ENCODE measurements at places on chromosomes 2 and 18. TPM values are rescaled to one million over a fixed set of nuclear protein-coding genes. Genes with fewer than 3 reads are reported as not detected.

- H3K27ac ChIP-seq, result no peak overlapping the region
- no peaks in the 10 kb centered on the region for H3K36me3 ChIP-seq
- H3K4me3 ChIP-seq, result no peak overlapping the region
- H3K27me3 ChIP-seq, result no peaks in the 10 kb centered on the region
- H3K4me1 ChIP-seq, result no peaks in the 10 kb centered on the region
- no peak for DNase-seq
These were observed 506.6 kb downstream of the ERBB4 start for GRCh38 chr2:212032032-212032431.

- H3K27ac ChIP-seq, result no peak overlapping the region
- no peak overlapping the region for H3K4me3 ChIP-seq
- H3K4me1 ChIP-seq, result no peaks in the 10 kb centered on the region
These were observed 187.8 kb downstream of the FTCDNL1 start for GRCh38 chr2:199663157-199663556.

GRCh38 chr2:166376488-166376828, 714 bp upstream of the SCN9A start:
- no peak overlapping the region for H3K27ac ChIP-seq
- DNase-seq, result no peak
- peaks cover 21% of the 10 kb centered on the region for H3K4me1 ChIP-seq
- H3K4me3 ChIP-seq, result peak overlapping the region; percentile 66
- H3K36me3 ChIP-seq, result no peaks in the 10 kb centered on the region

DNA sequence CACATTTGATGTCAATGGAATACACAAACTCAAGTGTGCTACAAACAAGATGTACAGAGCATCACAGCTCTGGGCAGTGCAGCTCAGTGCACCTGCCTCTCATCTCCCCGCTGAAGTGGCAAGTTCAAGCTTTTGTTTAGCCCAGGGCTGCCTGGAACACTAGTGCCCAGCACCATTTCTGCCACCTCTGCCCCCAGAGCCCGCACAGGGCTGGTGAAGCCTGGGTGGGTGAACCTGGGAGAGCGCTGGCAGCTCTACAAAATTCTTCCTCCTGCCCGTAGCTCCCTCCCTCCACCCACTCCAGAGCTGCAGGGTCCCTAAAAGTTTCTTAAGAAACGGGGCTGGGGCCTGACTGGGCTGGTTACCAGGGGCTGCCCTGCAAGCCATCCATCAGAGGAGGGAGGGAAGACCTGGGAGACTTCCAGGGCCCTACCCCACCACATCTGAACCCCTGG, 1.5 kb downstream of the HES6 start:
- H3K27ac ChIP-seq, result no peak overlapping the region
- H3K4me3 ChIP-seq, result no peak overlapping the region
- H3K27me3 ChIP-seq, result no peaks in the 10 kb centered on the region
- DNase-seq, result peak; percentile 14
- H3K36me3 ChIP-seq, result no peaks in the 10 kb centered on the region

DNA sequence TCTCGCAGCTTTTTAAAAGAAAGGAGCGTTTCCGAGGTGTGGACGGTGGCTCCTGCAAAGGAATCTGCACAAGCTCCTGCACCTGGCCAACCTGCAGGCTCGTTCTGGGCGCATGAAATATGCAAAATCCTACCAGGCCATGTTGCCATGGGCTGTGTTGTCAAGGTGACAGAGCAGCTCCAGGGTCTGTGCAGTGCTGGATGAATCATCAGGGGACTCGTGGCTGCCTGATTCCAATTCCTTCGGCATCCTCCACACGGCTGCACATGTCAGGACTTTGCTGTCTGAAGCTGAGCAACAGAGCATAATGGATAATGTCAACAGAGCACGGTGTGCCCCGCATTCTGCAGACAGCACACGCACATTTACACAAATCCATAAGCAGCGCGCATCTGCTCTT, 120.5 kb downstream of the EIPR1 start:
- no peaks in the 10 kb centered on the region for H3K4me1 ChIP-seq
- H3K27me3 ChIP-seq, result no peaks in the 10 kb centered on the region
- peaks cover 9% of the 10 kb centered on the region for H3K36me3 ChIP-seq

DNA sequence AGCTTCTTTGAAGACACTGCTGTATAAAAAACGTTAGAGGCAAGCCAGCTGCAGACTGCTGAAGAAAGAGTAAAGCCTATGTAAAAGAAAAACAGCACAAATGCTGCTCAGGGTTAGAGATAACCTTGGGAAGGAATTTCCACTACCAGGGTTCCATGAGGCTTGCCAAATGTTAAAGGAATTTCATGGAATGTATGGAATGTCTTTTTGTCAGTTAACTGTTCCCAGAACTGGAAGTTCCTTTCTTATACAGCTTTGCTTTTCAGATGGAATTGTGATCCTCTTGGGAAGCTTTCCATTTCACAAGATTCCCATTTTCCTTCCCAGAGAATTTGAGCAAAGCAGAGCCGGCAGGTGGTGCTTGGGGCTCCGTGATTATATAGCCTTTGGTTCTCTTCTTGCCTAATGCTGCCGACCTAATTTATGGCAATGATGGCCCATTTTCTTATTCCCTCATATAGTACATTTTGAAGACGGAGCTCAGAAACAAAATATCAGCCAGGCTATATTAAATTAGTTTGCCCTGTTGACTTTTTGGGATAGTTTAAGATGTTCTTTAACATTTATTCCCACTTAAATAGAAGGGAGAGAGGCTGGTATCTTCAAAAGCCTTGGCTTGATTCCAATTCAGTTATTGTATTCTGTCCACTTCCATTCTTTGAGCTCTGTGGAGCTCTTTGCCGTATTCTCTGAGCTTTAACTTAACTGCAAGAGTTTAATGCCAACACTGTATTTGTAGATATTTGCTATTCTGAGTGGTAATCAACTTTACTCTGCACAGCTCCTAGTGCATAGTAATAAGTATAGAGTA, 162.3 kb downstream of the PHLPP1 start:
- no peaks in the 10 kb centered on the region for H3K36me3 ChIP-seq
- peaks cover 27% of the 10 kb centered on the region for H3K4me1 ChIP-seq
- H3K4me3 ChIP-seq, result no peak overlapping the region
- no peak for DNase-seq

GRCh38 chr18:55857956-55858355, 270.0 kb upstream of the TCF4 start:
- H3K4me1 ChIP-seq, result no peaks in the 10 kb centered on the region
- DNase-seq, result no peak
- no peaks in the 10 kb centered on the region for H3K36me3 ChIP-seq
- no peaks in the 10 kb centered on the region for H3K27me3 ChIP-seq

- H3K4me1 ChIP-seq, result peaks cover 12% of the 10 kb centered on the region
- no peaks in the 10 kb centered on the region for H3K36me3 ChIP-seq
- DNase-seq, result no peak
- H3K4me3 ChIP-seq, result no peak overlapping the region
- H3K27ac ChIP-seq, result no peak overlapping the region
These were observed 55.3 kb downstream of the TSHZ1 start for GRCh38 chr18:75265872-75266271.

- no peaks in the 10 kb centered on the region for H3K4me1 ChIP-seq
- H3K27ac ChIP-seq, result no peak overlapping the region
- H3K4me3 ChIP-seq, result no peak overlapping the region
- DNase-seq, result no peak
- H3K36me3 ChIP-seq, result no peaks in the 10 kb centered on the region
- H3K27me3 ChIP-seq, result no peaks in the 10 kb centered on the region
These were observed 45.8 kb upstream of the TANC1 start for GRCh38 chr2:158922601-158923000.

DNA sequence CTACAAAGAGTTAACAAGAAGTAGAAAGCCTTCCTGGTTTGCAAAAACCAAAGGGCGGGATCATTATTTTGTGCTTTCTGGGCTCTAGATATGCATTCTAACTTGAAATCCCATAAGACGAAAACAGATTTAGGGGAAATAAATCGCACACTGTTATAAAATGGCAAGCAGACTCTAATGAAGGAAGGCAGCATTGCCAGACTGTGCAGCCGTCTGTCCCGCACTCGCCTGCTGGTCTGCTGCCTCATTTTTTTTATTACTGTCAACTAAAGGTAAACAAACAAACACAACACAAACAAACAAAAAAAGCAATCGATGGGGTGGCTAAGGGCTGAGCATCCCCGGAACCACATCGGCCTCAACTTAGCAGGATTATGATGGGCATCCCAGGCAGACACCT, 24.4 kb downstream of the ZNF521 start:
- no peaks in the 10 kb centered on the region for H3K4me1 ChIP-seq
- no peak overlapping the region for H3K27ac ChIP-seq
- no peak overlapping the region for H3K4me3 ChIP-seq
- no peaks in the 10 kb centered on the region for H3K36me3 ChIP-seq

DNA sequence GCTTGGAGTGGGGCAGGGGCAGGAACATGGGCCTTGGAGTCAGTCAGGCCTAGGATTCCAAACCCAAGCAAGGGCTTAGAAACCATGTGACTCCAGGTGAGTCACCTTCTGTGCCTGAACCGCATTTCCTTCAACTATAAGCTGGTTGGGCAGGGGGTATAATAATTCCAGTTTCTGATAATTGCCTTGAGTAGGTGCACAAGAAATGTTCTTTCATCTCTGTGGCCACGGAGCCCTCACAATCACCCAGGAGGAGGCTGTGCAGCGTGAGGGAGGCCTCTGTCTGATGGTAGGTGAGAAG, 112.1 kb upstream of the HAAO start:
- H3K4me3 ChIP-seq, result no peak overlapping the region
- H3K4me1 ChIP-seq, result peaks cover 51% of the 10 kb centered on the region
- DNase-seq, result no peak
- no peaks in the 10 kb centered on the region for H3K36me3 ChIP-seq

DNA sequence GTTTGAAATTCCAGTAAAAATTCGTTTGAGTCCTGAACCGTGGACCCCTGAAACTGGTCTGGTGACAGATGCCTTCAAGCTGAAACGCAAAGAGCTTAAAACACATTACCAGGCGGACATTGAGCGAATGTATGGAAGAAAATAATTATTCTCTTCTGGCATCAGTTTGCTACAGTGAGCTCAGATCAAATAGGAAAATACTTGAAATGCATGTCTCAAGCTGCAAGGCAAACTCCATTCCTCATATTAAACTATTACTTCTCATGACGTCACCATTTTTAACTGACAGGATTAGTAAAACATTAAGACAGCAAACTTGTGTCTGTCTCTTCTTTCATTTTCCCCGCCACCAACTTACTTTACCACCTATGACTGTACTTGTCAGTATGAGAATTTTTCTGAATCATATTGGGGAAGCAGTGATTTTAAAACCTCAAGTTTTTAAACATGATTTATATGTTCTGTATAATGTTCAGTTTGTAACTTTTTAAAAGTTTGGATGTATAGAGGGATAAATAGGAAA, 80.7 kb downstream of the ACSL3 start:
- peaks cover 8% of the 10 kb centered on the region for H3K36me3 ChIP-seq
- no peak overlapping the region for H3K27ac ChIP-seq
- H3K27me3 ChIP-seq, result no peaks in the 10 kb centered on the region
- no peak for DNase-seq
- H3K4me1 ChIP-seq, result peaks cover 8% of the 10 kb centered on the region
- no peak overlapping the region for H3K4me3 ChIP-seq

- peak overlapping the region; percentile 46 for H3K27ac ChIP-seq
- H3K4me1 ChIP-seq, result peaks cover 8% of the 10 kb centered on the region
- H3K27me3 ChIP-seq, result no peaks in the 10 kb centered on the region
- H3K4me3 ChIP-seq, result no peak overlapping the region
- H3K36me3 ChIP-seq, result no peaks in the 10 kb centered on the region
These were observed 13.9 kb upstream of the MBD2 start for GRCh38 chr18:54238173-54238936.

GRCh38 chr2:66435549-66435875, 587 bp downstream of the MEIS1 start:
- H3K36me3 ChIP-seq, result peaks cover 17% of the 10 kb centered on the region
- DNase-seq, result no peak
- H3K4me3 ChIP-seq, result peak overlapping the region; percentile 61
- H3K27me3 ChIP-seq, result no peaks in the 10 kb centered on the region

DNA sequence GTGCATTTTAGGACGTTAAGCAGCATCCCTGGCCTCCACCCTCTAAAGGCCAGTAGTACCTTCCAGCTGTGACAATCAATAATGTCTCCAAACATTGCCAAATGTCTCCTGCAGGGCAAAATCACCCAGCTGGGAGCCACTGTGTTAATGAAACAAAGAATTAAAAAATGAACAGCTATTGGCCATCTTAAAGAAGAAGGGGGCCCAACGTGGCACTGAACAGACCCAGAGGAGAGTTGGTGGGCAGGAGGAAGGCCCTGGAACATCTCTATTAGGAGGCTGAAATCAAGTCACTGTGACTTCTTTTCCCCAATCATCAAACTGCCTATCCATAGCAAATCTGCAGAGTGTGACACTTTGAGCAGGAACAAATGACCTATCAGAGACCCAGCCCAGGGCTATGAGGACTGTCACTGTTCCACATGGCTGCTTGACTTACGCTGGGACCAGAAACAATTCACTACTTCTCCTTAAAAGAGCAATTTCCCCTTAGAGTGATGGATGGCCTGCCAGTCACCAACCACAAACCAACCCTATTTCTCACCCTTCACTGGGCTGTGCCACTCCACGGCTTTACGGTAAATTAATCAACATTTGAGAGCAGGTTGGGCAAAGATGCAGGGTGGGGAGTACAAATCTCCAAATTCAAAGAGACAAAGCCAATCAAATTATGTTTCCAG, 35.2 kb upstream of the TEX51 start:
- no peak for DNase-seq
- H3K27ac ChIP-seq, result no peak overlapping the region
- H3K4me1 ChIP-seq, result no peaks in the 10 kb centered on the region
- H3K27me3 ChIP-seq, result no peaks in the 10 kb centered on the region
- no peak overlapping the region for H3K4me3 ChIP-seq
- H3K36me3 ChIP-seq, result no peaks in the 10 kb centered on the region

DNA sequence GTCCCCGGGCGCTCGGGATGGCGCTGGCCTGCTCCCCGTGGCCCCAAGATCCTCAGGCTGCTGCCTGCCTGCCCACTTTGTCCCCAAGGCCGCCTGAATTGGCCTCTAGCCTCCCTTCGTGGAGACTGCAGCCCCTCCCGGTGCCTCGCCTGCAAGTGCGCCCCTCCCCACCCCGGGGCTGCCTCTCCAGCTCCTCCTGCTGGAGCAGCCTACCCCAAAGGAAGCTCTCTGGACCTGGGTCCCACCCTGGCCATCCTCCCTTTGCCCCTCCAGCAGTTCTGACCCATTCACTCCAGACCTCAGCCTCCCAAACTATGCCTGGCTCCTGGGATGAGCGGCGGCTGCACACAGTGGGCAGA, 6.2 kb downstream of the ESPNL start:
- no peak overlapping the region for H3K4me3 ChIP-seq
- H3K27ac ChIP-seq, result no peak overlapping the region
- no peaks in the 10 kb centered on the region for H3K4me1 ChIP-seq
- H3K36me3 ChIP-seq, result no peaks in the 10 kb centered on the region
- no peak for DNase-seq

- no peak overlapping the region for H3K4me3 ChIP-seq
- H3K27ac ChIP-seq, result peak overlapping the region; percentile 46
- no peaks in the 10 kb centered on the region for H3K27me3 ChIP-seq
- DNase-seq, result no peak
- no peaks in the 10 kb centered on the region for H3K36me3 ChIP-seq
These were observed 83.8 kb downstream of the CLHC1 start for GRCh38 chr2:55148269-55148668.

- H3K27ac ChIP-seq, result peak overlapping the region; percentile 15
- H3K36me3 ChIP-seq, result no peaks in the 10 kb centered on the region
- peak overlapping the region; percentile 31 for H3K4me3 ChIP-seq
- peaks cover 23% of the 10 kb centered on the region for H3K4me1 ChIP-seq
- no peaks in the 10 kb centered on the region for H3K27me3 ChIP-seq
These were observed 2.9 kb upstream of the NEURL3 start for GRCh38 chr2:96507957-96508520.

CFAP65 gene
- total RNA-seq, result 5.8 TPM

TDRD15 gene
- not detected for total RNA-seq

RAD51AP2 gene
- total RNA-seq, result not detected

CNRIP1 gene
- 26.4 TPM for total RNA-seq

HNMT gene
- total RNA-seq, result 67.4 TPM

SCYGR3 gene
- total RNA-seq, result not detected

IL37 gene
- not detected for total RNA-seq

LCT gene
- not detected for total RNA-seq

RIT2 gene
- total RNA-seq, result not detected

ZDBF2 gene
- total RNA-seq, result 6.9 TPM

MYOM1 gene
- 2.1 TPM for total RNA-seq
